ENCODE measurements at places on chromosomes 1 and 21.
A peak's percentile ranks its signal among the peaks of the same experiment; 100 is the strongest.

DNA sequence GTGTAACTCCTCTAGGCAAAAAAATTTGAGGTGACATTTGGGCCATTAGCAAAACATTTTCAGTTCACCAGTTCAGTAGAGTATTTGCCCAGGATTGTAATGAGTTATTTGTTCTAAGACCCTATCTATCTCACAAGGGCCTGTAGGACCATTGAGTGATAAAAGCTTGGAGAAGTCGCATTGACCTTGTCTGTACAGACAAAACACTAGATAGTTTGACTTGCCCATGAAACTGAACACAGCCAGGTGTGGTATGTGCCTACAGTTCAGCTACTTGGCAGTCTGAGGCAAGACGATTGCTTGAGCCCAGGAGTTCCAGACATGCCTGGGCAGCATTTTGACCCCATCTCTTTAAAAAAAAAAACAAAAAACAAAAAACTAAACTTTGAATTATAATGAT is 3.1 kb downstream of the ATP5IF1 start:
- no peak for DNase-seq

DNA sequence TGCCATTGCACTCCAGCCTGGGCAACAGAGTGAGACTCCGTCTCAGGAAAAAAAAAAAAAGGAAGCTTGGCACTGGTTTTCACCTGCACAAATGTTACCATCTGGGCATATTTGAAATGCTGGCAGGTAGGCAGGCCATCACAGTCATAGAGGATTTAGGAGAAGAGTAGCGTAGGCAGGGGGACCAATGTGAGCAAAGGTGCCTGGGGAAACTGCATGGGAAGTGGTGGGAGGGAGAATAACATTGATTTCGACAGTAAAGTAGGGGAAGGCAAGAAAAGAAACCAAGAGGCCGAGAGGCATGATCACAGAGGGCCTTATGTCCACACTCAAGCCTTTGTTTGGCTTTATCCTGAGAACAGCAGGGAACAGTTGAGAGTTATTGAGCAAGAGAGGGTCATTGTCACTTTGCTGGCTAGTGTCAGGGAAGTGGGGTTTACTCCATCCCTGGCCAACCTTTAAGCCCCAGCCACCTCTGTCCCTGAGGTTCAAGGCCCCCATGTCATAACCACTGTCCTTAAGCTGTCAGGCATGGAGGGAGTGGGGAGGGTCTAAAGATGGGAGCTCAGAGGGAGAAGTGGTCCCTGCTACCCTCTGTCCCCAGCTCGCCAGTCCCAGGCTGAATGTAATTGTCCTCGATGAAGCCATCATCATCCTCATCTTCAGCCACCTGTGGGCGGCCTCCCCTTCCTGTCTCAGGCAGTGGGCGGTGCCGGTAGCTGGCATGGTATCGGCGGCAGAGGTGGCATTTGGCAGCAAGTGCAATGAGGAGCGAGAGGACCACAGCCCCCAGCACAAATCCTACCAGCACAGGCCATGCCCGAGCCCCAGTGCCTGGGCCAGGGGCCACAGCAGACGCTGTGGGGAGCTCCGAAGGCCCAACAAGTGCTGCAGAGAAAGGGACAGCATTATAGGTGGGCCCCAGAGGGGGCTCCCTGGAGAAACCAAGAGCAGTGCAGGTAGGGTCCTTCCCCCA is 2.9 kb downstream of the C1orf210 start:
- DNase-seq = no peak

GRCh38 chr1:199982606-199983005 is 44.9 kb upstream of the NR5A2 start:
- no peak for DNase-seq

DNA sequence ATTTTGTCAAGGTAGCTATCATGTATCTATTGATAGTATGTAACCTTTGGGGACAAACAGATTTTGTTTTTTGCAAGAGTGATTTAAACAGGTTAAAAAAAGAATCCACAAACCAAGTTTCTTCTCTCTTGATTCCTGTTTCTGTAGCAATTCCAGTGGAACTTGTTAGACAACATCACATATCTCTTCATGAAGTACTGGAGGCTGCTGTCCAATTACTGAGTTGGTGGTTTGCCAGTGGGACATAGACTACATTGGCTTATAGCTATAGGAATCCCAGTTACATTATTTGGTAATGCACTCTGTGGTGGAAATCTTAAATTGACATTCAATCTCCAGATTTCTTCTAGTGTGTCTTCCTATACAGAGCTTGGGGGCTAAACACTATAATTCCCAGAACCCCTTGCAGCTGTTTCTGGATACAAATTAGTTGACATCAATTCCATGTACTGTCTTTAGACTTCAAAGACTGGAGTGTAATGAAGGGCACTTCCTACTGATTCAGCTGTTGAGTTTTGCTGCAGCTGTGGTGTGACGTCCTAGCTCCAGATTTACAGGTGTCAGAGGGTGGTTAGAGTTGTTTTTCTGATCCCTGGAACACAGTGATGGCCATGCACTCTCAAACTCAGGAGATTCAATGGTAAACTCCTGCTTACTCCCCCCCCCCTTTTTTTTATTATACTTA is 29.4 kb upstream of the GCLM start:
- no peak for DNase-seq

- no peak for DNase-seq
Observed at GRCh38 chr1:237126180-237126579, 84.2 kb downstream of the RYR2 start.

- no peak for DNase-seq
Observed at GRCh38 chr1:4825800-4826450, 171.5 kb downstream of the AJAP1 start.

- peak; percentile 6 for DNase-seq
Observed at GRCh38 chr1:175514387-175514953, 228.9 kb downstream of the TNR start.

GRCh38 chr1:146029117-146029516 is 7.6 kb upstream of the HJV start:
- no peak for DNase-seq

DNA sequence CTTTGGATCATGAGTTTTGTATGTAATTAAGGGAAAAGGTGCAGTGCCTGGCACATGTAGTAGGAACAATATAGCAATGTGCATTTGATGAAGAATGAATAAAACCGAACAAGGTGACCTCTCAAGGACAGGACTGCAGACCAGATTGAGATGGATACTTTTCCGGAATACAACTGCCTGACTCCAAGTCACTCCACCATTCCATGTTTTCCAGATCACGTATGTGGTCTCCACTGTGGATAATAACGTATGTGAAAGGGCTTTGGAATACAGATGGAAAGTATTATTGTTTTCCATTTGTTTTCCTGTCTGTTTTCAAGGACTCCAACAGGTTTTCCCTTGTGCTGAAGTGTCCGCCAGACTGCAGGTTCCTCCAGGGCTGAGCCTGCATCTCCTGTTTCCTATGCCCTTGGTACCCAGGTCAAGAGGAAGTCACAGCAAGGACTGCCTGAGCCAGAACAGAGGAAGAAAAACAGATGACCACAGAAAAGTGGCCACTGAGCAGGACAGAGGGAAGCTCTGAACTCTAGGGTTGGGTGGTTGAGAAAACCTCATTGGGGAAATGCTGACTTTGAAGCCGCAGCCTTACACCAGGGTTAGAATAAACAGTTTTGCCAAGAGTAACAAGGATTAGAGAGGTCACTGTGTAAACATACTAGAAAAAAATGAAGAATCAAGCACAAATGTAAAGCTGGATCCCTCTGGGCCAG is 4.0 kb downstream of the CFAP45 start:
- no peak for DNase-seq

- no peak for DNase-seq
Observed at GRCh38 chr1:220281159-220281574, 8.9 kb upstream of the RAB3GAP2 start.

DNA sequence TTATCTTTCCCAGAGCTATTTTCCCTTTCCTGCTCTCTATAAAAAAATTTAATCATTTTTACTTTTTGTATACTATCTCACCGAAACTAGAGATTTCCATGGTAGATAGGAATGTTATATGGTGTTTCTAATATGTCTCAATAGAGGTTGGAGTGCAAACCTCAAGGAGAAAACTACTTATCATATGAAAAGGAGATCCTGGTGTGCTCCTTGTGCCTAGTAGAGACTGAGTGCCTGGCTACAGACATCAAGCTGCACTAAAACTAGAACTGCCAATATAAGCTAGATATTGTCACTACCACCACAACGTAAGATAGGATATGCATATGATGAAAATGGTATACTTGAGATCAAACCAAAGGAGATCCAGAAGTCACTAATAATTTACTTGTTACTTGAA is 67.0 kb downstream of the RGS18 start:
- no peak for DNase-seq

- no peak for DNase-seq
Observed at GRCh38 chr21:30193201-30193600, 22.7 kb downstream of the CLDN8 start.
